Choroid plexus epithelial cell (primary cell): ENCODE measurements at places on chromosomes 4 and X.

DNA sequence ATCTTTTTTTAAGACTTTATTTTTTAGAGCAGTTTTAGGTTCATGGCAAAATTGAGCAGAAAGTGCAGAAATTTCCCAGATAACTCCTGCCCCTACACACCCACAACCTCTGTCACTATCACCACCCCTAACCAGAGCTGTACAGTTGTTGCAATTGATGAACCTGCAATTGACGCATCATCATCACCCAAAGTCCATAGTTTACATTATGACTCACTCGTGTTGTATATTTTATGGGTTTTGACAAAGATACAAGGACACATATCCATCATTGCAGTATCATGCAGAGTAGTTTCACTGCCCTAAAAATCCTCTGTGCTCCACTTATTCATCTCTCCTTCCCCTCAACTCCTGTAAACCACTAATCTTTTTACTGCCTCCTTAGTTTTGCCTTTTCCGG lies 34.5 kb upstream of the WAS start:
- no peak for DNase-seq

GRCh38 chr4:123206016-123206415 lies 190.6 kb upstream of the SPRY1 start:
- DNase-seq: no peak

- DNase-seq: no peak
These were observed 58.1 kb downstream of the DCHS2 start for GRCh38 chr4:154433543-154433942.

- peak; percentile 93 for DNase-seq
These were observed 345.5 kb downstream of the ANK2 start for GRCh38 chr4:113394730-113395530.

GRCh38 chr4:48722509-48723446 lies 57.3 kb downstream of the FRYL start:
- peak; percentile 52 for DNase-seq

GRCh38 chr4:145808021-145808650 lies 128.2 kb downstream of the C4orf51 start:
- DNase-seq: peak; percentile 97
